CD4-positive, alpha-beta memory T cell (primary cell): ENCODE measurements at places on chromosomes 16 and 17.

- no peak for DNase-seq
Observed at GRCh38 chr17:18988546-18989173, 15.9 kb downstream of the FAM83G start.

DNA sequence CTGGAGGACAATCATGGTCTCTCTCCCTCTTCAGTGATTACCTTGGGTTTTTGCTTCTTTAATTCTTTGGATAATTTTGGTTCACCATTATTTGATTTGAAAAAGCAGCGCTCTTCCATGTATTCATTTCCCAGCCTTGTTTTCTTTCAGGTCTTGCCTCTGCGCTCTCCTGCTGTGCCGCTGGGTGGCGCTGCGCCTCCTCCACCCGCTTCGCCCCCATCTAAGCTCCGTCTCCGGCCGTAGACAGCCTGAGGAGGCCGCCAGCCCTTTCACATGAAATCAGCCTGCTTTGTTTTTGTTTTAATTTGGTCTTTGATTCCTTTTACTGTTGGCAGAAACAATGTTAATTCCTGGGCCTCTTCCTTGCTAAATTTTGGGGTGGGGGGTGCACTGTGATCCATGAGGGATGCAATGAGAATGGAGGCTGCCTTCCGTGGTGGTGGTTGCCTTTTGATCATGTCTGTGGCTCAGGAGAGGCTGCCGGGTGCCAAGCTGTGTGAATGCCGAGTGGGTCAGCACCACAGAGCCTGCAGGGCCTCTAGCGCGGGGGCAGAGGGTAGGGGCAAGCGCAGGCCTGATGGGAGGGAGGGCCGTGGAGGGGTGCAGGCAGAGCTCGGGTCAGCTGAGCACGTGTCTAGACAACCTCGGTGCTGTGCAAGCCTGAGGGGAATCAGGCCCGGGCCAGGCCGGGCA lies 64.1 kb downstream of the PLD6 start:
- peak; percentile 65 for DNase-seq

DNA sequence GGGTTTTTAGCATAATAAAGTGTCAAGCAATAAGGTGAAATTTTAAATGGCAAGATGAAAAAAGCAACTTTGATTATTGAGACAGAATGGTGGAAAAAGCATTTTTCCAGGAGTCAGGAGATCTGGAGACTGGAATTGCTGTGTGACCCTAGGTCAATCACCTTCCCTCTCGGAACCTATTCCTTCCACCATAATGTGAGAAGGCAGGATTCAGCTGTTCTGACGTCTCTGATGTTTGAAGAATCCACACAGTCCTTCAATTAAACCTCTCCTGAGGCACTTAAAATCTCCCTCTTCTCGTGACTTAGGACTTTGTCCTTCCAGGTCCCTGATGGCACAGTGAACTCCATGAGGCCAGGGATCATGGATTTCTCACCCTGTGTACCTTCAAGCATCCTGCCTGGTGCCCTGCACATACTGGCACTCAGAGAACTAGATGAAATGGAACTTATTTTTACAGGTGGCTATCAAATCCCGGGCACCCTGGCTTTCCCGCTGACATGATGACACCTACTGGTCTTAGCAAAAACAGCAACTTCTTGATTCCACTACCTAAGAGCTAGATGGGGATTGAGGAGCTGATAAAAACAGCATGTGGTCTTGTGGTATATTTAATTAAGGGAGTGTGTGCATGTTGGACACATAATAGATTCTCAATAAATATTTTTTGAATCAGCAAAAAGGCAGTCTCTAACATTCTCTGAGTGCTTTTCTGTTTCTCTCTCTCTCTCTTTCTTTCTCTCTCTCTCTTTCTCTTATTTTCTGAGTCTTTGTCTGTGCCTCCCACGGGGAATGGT lies 2.3 kb upstream of the CCDC182 start:
- DNase-seq = peak; percentile 50

DNA sequence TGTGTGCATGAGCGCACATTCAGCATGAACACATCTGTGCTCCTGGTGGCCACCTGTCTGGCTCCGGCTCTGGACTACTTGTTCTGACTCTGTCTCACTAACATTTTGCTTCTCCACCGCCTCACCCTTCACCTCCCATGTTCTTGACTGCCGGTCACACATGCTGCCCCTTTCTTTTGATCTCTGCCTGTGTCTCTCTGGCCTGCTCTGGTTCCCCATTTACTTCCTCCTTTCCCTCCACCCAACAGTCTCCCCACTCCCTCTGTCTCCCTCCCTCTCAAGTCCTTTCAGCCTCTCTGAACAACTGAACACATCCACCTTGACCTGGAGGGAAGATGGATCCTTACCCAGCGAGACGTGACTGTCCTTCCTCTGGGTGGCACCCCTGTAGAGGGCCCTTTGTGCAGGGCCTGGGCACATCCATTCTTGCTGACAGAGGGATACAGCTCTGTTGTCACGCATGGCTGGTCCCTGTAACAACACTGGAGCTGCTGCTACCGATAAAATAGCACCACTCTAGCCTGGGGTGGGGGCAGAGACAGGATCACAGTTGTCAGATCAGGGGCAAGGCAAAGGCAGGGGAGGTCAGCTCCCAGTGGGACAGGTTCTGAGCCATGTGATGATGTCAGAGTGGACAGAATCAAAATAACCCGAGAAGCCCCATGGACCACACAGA lies 11.0 kb downstream of the ZSCAN32 start:
- DNase-seq = no peak

GRCh38 chr16:10990378-10990777 lies 46.0 kb downstream of the CLEC16A start:
- DNase-seq = no peak

GRCh38 chr16:49498666-49499413 lies 125.2 kb downstream of the C16orf78 start:
- DNase-seq = no peak

GRCh38 chr17:32720671-32721070 lies 156.3 kb downstream of the MYO1D start:
- DNase-seq = no peak
